Fibroblast of villous mesenchyme (primary cell): ENCODE measurements at places on chromosomes 7 and 10.
A peak's percentile ranks its signal among the peaks of the same experiment; 100 is the strongest.

- peak; percentile 55 for DNase-seq
These were observed 3.6 kb downstream of the LRRC17 start for GRCh38 chr7:102916426-102916825.

- DNase-seq, result peak; percentile 70
These were observed 45.7 kb downstream of the LYZL2 start for GRCh38 chr10:30583778-30584415.

- DNase-seq, result no peak
These were observed 7.9 kb upstream of the SLK start for GRCh38 chr10:103958996-103959395.

DNA sequence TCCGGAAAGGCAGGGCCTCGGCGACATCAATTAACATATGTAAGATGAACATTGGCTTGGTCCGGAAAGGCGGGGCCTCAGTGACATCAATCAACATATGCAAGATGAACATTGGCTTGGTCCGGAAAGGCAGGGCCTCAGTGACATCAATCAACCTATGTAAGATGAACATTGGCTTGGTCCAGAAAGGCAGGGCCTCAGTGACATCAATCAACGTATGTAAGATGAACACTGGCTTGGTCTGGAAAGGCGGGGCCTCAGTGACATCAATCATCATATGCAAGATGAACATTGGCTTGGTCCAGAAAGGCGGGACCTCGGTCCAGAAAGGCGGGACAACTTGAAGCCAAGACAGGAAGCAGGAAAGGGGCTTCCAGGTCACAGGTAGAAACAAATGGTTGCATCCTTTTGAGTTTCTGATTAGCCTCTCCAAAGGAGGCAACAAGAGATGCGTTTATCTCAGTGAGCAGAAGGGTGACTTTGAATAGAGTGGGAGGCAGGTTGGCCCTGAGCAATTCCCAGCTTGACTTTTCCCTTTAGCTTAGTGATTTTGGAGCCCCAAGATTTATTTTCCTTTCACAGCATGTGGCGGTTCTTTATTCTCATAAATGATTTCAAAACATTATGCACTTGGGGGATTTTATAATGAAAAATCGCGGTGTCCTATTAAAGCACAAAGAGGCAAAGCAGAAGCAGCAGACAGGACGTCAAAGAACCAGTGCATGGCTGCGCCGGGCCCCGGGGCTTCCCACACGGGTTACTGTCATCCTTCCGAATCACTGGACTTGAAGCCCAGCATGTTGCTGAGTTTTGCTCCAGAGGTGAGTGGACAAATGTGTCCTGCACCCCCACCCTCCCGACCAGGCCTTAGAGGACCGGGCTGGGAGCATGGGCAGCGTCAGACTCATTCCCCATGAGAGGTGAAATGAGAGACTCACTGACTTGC is 43.1 kb upstream of the EN2 start:
- DNase-seq, result no peak

DNA sequence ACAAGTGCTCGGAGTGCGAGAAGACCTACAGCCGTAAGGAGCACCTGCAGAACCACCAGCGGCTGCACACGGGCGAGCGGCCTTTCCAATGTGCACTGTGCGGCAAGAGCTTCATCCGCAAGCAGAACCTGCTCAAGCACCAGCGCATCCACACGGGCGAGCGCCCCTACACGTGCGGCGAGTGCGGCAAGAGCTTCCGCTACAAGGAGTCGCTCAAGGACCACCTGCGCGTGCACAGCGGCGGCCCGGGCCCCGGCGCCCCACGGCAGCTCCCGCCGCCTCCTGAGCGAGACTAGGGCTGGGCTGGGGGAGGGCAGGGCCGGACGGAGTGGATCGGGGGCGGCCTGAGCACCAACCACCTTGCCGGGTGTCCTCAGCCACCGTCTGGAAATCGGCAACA is 15.1 kb upstream of the ZNF212 start:
- DNase-seq, result no peak

GRCh38 chr7:106070567-106071254 is 41.4 kb downstream of the SYPL1 start:
- DNase-seq, result no peak

GRCh38 chr10:112963835-112964234 is 13.8 kb downstream of the TCF7L2 start:
- DNase-seq, result peak; percentile 64

DNA sequence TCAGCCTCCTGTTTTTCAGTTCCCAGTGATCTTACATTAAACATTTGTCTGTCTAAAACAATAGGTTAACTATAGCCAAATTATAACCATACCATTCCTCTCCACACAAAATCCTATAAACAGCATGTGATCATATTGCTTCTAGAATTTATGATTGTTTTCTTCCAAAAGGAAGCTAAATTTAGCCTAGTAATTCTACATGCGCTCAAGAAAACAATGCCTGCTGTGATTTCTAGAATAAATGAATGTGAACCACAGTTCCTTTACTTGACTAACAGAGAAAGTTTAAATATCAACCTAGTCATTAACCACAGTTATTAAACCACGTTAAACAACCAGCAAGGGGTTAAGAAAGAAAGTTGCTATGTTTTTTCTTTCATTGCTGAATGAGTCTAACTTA is 26.4 kb downstream of the MET start:
- no peak for DNase-seq

DNA sequence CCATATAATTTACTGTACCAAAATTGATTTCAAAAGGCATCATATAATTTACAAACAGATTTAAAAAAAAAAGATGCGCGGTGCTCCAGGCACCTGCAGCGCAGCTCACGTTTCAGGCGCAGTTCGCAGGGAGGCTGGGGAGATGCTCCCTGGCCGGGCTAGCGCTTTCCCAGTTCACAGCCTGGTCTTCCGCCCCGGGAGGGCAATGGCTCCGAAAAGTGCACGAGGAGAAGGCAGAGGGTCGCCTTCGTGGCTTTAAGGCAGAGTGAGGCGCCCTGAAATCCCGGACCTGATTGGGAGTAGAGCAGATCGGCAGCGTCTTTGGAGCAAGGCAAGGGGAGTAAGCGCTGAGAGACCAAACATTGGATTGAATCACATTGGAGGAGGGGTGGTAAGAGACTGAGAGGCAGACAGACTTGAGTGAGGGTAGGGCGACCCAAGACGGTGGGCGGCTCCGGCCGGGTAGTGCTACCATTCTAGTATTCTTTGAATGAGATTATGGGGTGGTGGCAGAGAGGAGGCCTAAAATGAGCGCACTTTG is 1.5 kb downstream of the NEUROG3 start:
- no peak for DNase-seq

DNA sequence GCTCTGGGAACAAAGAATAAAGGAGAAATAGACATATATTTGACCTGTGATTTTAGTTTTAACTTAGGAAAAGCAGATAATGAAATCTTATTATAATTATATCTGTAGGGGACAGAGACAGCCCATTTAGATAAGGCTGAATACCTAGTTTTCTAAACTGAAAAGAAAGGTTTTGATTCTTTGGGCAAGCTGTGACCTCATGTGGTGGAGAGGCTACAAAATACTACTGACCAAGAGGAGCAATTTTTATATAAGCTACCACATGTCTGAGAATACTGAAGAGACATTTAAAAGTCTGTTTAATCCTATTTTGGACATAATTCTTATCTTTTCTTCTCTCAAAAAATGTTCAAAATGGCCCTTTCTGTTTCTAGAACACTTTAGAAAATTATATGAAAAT is 271.0 kb downstream of the MTERF1 start:
- DNase-seq, result no peak

DNA sequence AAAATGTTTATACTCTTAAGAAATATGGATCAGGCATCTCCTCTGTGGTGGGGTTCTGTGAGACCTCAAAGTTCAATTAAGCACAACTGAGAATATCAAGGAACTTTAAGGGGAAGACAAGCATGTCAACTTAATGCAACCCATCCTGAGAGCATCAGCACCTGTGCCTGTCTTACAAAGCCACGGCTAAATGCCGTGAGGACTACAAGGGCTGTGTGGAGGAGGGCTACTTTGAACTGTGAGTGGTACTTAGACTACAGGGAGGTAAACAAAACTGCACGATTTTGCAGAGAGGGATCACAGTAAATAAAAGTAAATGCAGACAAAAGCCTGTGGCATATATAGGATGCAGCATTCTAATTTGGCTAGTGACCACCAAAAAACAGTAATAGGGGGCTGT is 139.1 kb downstream of the ATE1 start:
- no peak for DNase-seq

- DNase-seq, result no peak
These were observed 338.9 kb upstream of the KIAA1217 start for GRCh38 chr10:23869996-23870395.

DNA sequence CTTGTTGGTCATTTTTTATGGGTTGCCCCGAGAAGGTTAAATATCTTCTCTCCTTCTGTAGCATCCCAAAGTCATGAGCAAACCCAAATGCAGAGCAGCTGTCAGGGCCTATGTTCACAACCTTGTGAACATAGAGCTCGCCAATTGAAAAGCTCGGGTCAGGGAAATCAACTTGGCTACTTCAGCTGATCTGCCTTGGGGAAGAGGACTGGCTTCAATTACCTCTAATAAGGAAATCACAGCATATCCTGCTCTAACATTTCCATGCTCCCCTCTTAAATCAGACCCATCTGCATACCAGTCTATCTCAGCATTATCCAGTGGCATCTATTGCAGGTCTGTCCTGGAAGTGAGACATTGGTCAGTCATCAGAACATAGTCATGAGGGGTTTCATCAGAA is 105.6 kb downstream of the ANKRD26 start:
- no peak for DNase-seq

- DNase-seq, result no peak
These were observed 69.0 kb upstream of the IL6 start for GRCh38 chr7:22658031-22658430.

DNA sequence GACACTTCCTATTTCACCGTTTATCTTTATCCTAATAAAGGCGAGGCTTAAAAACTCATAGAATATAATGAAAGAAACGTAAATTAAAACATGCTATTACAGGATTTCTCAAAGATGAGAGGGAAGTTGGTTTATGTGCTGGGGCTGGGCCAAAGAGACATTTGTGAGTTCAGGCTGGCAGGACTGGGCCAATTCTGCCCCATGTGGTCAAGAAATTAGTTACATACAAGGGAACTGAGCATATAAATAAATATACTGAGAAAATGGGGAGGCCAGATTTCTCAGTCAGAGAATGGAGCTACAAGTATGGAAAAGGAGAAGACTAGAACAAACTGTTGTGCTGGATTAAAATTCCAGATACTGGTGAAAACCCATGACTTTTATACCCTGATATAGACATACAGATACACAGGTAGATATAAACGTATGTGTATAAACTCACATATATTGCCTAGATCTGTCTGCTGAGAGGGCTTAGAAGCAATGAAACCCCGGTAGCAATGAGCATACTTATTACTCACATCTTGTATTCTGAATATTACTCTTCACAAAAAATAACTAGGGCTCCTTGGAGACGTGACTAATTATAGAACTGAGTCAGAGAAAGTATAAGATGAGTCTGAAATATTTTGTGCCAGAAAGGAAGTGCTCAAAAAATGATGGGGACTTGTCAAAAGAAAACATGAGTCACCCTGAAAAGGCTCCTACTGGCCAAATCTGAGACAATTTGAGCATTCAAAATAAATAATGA is 155.7 kb upstream of the FGFR2 start:
- peak; percentile 37 for DNase-seq

- DNase-seq, result peak; percentile 37
These were observed 110.1 kb upstream of the KLF6 start for GRCh38 chr10:3895045-3895631.

- no peak for DNase-seq
These were observed at the start of gene SFXN2 for GRCh38 chr10:102714621-102715455. SFXN2 (plus strand) TSS chr10:102714636; CDS start chr10:102726637, 12,001 bp downstream.

- no peak for DNase-seq
These were observed 19.4 kb upstream of the LYZL1 start for GRCh38 chr10:29269486-29269885.

DNA sequence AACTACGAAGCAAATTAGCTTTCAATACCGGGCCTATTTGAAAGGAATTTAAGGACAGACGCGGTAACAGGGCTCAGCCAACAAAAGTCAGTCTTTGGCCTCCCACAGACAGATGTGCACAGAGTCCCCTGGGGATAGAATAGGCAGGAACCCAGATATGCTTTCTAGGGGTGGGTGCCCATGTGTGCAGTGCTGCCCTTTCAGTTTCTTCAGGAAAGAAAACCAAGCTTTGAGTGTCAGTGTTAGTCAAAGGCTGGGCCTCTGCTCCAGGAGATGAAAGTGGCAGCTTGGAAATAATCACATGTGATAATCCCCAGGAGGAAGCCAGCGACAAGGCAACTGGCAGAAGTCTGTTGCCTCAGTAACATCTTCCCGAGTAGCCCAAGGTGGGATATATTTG is 43.8 kb upstream of the CSTF2T start:
- no peak for DNase-seq

GRCh38 chr7:41584746-41585145 is 118.1 kb downstream of the INHBA start:
- peak; percentile 39 for DNase-seq

DNA sequence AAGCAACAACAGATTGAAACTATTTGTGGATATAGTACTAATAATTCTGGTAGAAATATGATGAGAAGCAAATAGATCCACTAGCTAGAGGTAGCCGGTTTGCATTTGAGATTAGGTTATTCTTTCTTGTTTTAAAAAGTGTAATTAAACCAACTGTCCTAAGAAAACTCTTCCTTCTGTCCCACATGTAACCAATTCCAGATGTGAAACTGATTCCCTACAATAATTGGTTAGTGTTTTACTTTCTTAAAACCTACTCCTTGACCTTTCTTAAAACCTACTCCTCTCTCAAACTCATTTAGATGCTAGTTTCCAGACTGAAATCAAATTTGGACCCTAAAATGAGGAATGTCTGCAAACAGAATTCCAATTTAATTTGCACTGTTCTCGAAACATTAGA is 521.5 kb downstream of the SUGCT start:
- DNase-seq, result no peak

DNA sequence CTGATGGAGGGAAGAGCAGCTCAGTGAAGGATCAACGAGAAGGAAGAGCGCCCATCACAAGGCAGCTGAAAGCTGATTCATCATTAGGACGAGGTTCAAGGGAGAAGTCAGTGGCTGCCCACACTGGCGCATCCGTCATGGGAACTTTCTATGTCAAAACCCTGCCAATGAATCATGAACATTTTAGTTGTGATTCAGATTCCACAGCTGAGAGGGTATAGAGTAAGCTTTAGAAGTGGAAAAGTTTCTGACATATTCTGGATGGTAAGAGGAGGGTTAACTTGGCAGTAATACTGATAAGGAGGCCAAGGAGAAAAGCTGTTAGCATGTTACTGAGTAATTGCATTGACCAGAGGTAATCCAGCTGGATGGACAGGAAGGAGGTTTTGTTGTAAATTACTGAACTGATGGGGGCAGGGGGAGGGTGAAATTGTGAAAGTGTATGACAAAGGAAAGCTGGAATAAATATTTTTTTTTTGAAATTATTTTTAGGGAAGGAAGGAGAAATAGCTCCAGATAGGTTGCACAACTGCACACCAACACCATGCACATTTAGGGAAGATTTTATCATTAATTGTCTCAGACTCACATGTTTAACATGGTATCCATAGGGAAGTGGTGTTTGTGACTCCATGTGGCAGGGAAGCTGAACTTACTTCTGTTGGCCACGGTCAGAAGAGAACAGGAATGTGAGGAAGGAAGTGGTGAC is 78.3 kb upstream of the NRP1 start:
- peak; percentile 84 for DNase-seq

GRCh38 chr7:43463401-43463980 is 119.4 kb upstream of the STK17A start:
- no peak for DNase-seq

- DNase-seq, result no peak
These were observed 354.5 kb downstream of the FGFR2 start for GRCh38 chr10:121243609-121244241.

GRCh38 chr7:115987486-115987885 is 43.1 kb downstream of the TFEC start:
- DNase-seq, result no peak

GRCh38 chr10:77770081-77770867 is 132.7 kb upstream of the KCNMA1 start:
- DNase-seq, result no peak
